Stimulated activated naive CD4-positive, alpha-beta T cell (primary cell): ENCODE measurements at places on chromosomes 6 and 20.

DNA sequence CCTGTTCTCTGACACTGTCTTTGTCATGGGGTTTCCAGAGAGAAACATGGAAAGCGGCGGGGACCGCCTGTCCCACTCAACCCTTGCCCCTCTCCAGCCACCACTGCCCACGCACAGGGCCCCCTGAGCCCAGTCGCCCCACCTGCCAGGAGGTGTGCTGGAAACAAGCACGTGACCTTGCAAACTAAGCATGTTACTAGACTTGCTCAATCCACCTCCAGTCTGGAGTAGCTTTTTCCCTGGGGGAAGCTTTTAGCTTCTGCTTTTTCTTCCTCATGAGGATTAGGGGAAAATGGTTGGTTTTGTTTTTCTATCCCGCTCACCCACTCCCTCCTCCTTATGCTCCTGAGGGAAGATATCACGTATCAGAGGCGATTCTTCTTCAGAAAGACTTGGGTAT, 105.7 kb downstream of the PLEKHG1 start:
- DNase-seq, result no peak

GRCh38 chr20:52899041-52899608, 73.0 kb upstream of the TSHZ2 start:
- DNase-seq, result no peak

DNA sequence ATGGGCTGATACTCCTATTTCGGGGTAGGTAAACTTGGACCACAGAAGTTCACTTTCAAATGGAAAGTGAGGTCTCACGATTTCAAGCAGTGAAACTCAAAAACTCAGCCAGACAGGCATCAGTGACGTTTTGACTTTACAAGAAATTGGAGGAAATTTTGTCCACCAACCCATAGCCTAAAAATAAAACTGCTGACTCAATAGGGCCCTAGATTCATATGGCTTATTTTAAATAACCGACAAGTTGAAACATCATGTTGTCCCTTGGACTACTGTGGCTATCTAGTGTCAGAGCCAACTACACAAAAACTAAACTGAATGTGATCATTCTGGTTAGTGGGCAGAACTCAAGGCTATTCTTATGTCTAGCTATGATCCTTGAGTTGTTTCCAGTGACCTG, 486.3 kb downstream of the GRIK2 start:
- no peak for DNase-seq

- no peak for DNase-seq
Measured at GRCh38 chr20:61629602-61630390, 377.7 kb downstream of the CDH4 start.

DNA sequence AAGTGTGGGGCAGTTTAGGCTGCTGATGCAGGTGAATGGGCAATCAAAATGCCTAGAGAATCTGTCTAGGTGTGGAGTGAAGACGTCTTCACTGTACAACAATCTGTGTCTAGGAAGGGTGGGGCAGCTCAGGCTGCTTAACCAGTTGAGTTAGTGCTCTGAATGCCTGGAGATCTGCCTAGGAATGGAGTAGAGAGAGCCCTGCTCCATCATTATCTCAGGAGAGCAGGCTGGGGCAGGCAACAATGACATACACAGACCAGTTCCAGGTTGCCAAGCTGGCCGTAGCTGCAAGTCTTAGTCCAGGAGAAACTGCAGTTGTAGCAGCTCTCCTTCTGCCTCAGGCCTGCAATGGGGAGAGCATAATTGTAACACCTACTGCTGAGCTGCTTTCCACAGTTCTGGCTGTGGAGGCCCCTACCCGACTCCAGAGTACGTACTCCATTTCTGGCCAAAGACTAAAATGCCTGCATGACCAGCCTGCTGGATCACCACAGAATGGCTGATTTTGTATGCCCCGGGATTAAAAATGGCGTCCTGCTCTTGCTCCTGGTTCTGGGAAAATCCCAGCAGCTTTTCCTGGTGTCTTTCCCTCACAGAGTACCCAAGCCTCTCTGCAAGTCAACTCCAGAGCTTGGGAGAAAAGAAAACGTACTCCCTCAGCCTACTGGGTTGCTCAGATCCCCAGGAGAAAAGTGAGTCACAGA, 545.4 kb downstream of the ADGRB3 start:
- DNase-seq, result no peak

GRCh38 chr20:10022625-10023024, 12.2 kb upstream of the ANKEF1 start:
- DNase-seq, result no peak
